ENCODE measurements at places on chromosomes 6 and 20.

- DNase-seq: no peak
Measured at GRCh38 chr20:1436263-1436662, 30.4 kb downstream of the NSFL1C start.

- no peak for DNase-seq
Measured at GRCh38 chr20:44598423-44599305, 16.3 kb downstream of the PKIG start.

- no peak for DNase-seq
Measured at GRCh38 chr20:34946661-34947060, 8.9 kb downstream of the GSS start.

DNA sequence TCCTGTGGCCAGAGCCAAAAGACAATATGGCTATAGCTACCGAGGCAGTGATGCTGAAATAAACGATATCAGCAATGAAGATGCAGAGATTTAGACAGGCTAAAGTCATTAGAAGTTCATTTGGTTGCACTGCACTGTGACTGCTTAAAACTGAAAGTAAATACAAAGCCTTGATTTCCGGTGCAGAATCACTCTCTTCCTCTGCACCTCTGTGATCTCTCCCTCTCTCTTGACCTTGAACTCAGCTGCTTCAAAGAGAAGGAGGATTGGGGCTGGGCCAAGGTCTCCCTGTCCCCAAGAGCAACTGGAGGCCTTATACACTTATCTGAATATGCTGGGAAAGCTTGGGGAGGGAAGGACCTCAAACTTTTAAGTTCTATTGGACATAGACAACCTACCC is 34.6 kb upstream of the SPACA1 start:
- DNase-seq: peak; percentile 4

GRCh38 chr6:53565886-53566285 is 21.0 kb upstream of the GCLC start:
- DNase-seq: no peak

Measured in T-cell (primary cell).